ENCODE measurements at places on chromosomes 6 and 20. TPM values are rescaled to one million over a fixed set of nuclear protein-coding genes. Genes with fewer than 3 reads are reported as not detected.

Gene PI16
- polyA plus RNA-seq: 5.7 TPM

Gene KCTD20
- polyA plus RNA-seq: 25.6 TPM

Gene C20orf96
- 2.8 TPM for polyA plus RNA-seq

Gene THEMIS
- polyA plus RNA-seq: 0.01 TPM

Gene SMLR1
- not detected for polyA plus RNA-seq

Gene PTCRA
- polyA plus RNA-seq: not detected

Gene TBC1D32
- polyA plus RNA-seq: 0.53 TPM

Gene GPR31
- not detected for polyA plus RNA-seq

Gene SLC17A2
- polyA plus RNA-seq: not detected

Gene SLC17A9
- polyA plus RNA-seq: 2.6 TPM

Gene SLC22A2
- not detected for polyA plus RNA-seq

Gene ATP6V1G2
- polyA plus RNA-seq: 1.3 TPM

Gene TPD52L1
- polyA plus RNA-seq: 51.5 TPM

Gene STK35
- polyA plus RNA-seq: 6.0 TPM

Gene MUC22
- 0.34 TPM for polyA plus RNA-seq

Gene CUL7
- 6.1 TPM for polyA plus RNA-seq

Gene SRSF12
- polyA plus RNA-seq: 0.28 TPM

Gene PRDM13
- polyA plus RNA-seq: not detected

Gene RPS10
- 2,277 TPM for polyA plus RNA-seq

Gene VGLL2
- not detected for polyA plus RNA-seq

Gene MAK
- 0.04 TPM for polyA plus RNA-seq

Gene RBPJL
- polyA plus RNA-seq: not detected

Gene GDAP1L1
- polyA plus RNA-seq: 0.12 TPM

Gene DNAAF9
- polyA plus RNA-seq: 9.6 TPM

Gene ABHD16B
- 0.12 TPM for polyA plus RNA-seq

Gene GMDS
- polyA plus RNA-seq: 4.9 TPM

Gene SERPINB6
- polyA plus RNA-seq: 146 TPM

Gene SMAP1
- 32.9 TPM for polyA plus RNA-seq

Gene MRAP2
- 0.23 TPM for polyA plus RNA-seq

Gene MEP1A
- polyA plus RNA-seq: not detected

Gene SPO11
- not detected for polyA plus RNA-seq

Gene RSPO4
- polyA plus RNA-seq: 0.04 TPM

Gene RUNX2
- 2.1 TPM for polyA plus RNA-seq

Gene CEBPB
- polyA plus RNA-seq: 19.8 TPM

Gene ECT2L
- polyA plus RNA-seq: 0.19 TPM

Gene CCN6
- not detected for polyA plus RNA-seq

Gene LINC00237
- not detected for polyA plus RNA-seq

Gene ARMH2
- not detected for polyA plus RNA-seq

Gene GSTA2
- not detected for polyA plus RNA-seq

Gene EYS
- polyA plus RNA-seq: not detected

Gene GLP1R
- polyA plus RNA-seq: 1.6 TPM

Gene AVP
- not detected for polyA plus RNA-seq

Gene ROS1
- not detected for polyA plus RNA-seq

Gene CGAS
- polyA plus RNA-seq: 0.38 TPM

Gene FOXC1
- polyA plus RNA-seq: 2.1 TPM

Gene HSPA1B
- 35.2 TPM for polyA plus RNA-seq

Gene BPIFA1
- not detected for polyA plus RNA-seq

Gene ZNF391
- polyA plus RNA-seq: 0.73 TPM

Gene PHF20
- 25.8 TPM for polyA plus RNA-seq

Gene AIF1
- 6.7 TPM for polyA plus RNA-seq

Gene KCNQ5
- polyA plus RNA-seq: 0.06 TPM

Gene ANKRD66
- not detected for polyA plus RNA-seq

Gene MMP24
- polyA plus RNA-seq: 0.10 TPM

Gene CD83
- polyA plus RNA-seq: 0.71 TPM

Gene MOG
- polyA plus RNA-seq: 0.19 TPM

Gene ZC2HC1B
- polyA plus RNA-seq: not detected

Gene DEF6
- 0.72 TPM for polyA plus RNA-seq

Gene BTN1A1
- not detected for polyA plus RNA-seq

Gene GUCA1A
- not detected for polyA plus RNA-seq

Gene GTPBP2
- 24.1 TPM for polyA plus RNA-seq

Measured in heart left ventricle (tissue), 16 donors.